ENCODE measurements at places on chromosomes 3 and 15.

GRCh38 chr3:129543999-129544398, 1.0 kb downstream of the H1-8 start:
- no peak for DNase-seq

DNA sequence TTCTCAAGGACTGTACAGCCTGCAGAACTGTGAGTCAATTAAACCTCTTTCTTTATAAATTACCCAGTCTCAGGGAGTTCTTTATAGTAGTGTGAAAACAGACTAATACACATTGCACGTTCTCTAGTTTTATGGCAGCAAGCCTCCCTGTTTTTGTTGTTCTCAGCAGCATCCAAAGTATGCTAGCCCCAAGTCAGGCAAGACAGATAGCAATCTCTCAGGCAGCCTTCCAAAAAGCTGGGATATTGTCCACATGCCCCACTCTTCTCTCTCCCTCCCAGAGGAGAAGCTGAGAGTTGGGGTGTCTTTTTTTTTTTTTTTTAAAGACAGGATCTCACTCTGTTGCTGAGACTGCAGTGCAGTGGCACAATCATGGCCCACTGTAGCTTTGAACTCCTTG, 130.6 kb downstream of the ISL2 start:
- DNase-seq: no peak

DNA sequence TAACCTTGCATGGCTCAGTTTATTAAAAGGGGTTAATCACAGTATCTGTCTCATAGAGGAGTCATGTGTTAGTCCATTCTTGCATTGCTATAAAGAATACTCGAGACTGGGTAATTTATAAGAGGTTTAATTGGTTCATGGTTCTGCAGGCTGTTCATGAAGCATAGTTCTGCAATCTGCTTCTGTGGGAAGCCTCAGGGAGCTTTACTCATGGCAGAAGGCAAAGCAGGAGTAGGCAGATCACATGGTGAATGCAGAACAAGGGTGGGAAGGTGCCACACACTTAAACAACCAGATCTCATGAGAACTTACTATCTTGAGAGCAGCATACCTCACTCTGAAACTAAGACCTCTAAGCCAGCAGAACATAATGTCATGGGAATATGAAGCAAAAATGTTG, 42.2 kb upstream of the PTX3 start:
- DNase-seq: no peak

GRCh38 chr15:74027688-74028087, 33.2 kb downstream of the PML start:
- no peak for DNase-seq

GRCh38 chr15:64246364-64247189, 83.8 kb upstream of the PPIB start:
- DNase-seq: no peak

DNA sequence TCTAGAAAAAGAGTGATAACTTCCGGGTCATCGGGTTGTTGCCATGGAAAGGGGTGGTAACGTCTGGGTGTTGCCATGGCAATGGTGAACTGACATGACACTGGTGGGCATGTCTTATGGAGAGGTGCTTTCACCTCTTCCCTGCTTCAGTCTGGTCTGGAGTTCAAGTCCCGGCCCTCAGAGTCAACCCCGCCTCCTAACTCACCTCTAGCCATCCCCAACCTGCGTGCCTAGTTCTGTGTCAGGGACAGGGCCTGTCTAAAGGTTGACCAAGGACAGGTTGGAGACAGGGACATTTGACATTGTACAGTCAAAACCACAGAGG, 96.0 kb downstream of the LSM3 start:
- DNase-seq: no peak

- DNase-seq: no peak
These were observed 42.8 kb upstream of the NSMCE3 start for GRCh38 chr15:29312387-29312786.

- DNase-seq: no peak
These were observed 162.9 kb downstream of the ITPR1 start for GRCh38 chr3:4656059-4656458.

DNA sequence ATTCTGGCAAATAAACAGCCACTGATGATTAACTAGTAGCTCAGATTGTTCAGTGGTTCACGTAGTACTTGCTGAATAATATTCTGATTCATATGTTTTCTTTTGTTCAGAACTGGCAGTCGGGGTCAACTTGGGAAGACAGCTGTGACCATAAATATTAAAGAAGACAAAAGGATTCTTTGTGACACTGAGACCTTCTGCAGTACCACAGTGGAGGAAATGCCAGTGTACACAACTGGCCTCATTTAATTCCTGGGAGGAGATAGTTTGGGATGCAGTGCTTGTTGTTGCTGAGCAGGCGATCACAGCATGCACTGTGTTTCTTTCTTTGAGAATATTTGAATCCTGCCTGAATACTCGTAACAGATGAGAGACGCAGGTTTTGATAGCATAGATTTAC, 26.7 kb upstream of the MCF2L2 start:
- DNase-seq: no peak

GRCh38 chr15:70558406-70559264, 204.7 kb downstream of the UACA start:
- no peak for DNase-seq

DNA sequence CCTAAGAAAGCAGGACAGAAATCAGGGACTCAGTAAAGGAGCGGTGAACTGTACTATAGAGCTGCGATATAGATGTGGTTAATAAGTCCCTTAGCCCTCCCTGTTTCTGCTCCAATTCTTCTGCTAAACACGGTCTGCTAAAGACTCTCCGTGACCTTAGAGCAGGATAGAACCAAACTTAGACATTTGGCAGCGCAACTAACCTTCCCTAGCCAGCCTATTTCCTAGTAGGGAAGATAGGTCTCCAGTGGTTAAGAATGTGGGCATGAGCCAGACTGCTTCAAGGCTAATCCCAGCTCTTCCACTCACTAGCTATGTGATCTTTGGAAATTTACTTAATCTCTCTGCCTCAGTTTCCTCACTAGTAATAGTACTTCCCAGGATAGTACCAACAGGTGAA, 193.6 kb upstream of the IL12A start:
- no peak for DNase-seq

- DNase-seq: no peak
These were observed 24.0 kb downstream of the ACSBG1 start for GRCh38 chr15:78210349-78210717.

DNA sequence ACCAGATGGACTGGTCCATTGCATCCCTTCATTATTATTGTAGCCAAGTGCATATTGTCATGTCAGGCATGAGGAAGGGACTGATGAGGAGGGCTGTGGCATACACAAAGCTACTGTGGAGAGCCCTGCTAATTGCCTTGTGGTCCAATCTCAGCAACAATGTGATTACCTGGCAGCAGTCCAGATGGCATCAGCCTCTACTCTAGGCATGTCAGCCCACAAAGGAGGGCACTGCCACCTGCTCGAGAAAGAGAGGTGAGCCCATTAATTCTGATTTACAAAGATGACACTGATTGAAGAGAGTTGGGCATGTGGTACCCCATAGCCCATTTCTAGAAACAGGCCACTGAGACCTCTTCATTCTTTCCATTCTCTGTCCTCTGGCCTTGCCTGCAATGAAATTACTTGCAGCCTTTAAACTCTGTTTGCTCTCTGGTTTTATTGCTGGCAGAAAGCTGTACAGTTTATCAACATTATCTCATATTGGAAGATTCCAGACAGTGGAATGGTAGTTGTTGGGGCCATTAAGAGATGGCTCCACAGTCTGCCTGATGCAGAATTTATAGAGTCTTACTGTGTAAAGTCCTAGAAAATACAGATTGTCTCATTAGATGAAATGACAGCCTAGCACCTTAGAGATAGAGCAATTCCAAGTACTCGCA, 307.7 kb downstream of the ARPP21 start:
- DNase-seq: no peak

GRCh38 chr3:14555835-14556234, 15.7 kb upstream of the GRIP2 start:
- no peak for DNase-seq

- no peak for DNase-seq
These were observed 362.8 kb upstream of the RGMA start for GRCh38 chr15:93451822-93452221.

DNA sequence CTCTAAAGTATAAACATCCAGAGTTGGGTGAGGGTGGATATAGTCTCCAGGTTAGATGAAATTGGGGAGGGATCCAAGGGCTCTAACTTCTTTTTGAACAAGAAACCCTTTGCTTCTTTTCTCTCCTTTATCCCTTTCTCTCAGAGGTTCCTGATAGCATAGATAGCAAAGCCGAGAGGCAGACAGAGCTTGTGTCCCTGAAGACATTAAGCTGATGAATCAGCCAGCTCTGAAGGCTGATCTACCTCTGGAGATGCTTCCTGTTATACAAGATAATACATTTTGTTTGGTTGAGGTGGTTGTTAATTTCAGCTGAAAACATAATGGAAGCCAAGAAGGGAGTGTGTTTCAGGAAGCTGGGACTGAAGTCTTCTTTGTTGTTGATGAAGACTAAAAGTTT, 193.2 kb downstream of the PDCD6IP start:
- no peak for DNase-seq

GRCh38 chr3:169545606-169546005, 117.9 kb downstream of the MECOM start:
- DNase-seq: no peak

- no peak for DNase-seq
These were observed at the start of gene GPR62 for GRCh38 chr3:51955175-51955892. Gene GPR62 (plus strand): TSS chr3:51955381. CDS start chr3:51955653, 272 bp downstream.

- DNase-seq: no peak
These were observed 4.6 kb downstream of the PLSCR2 start for GRCh38 chr3:146464783-146465182.

DNA sequence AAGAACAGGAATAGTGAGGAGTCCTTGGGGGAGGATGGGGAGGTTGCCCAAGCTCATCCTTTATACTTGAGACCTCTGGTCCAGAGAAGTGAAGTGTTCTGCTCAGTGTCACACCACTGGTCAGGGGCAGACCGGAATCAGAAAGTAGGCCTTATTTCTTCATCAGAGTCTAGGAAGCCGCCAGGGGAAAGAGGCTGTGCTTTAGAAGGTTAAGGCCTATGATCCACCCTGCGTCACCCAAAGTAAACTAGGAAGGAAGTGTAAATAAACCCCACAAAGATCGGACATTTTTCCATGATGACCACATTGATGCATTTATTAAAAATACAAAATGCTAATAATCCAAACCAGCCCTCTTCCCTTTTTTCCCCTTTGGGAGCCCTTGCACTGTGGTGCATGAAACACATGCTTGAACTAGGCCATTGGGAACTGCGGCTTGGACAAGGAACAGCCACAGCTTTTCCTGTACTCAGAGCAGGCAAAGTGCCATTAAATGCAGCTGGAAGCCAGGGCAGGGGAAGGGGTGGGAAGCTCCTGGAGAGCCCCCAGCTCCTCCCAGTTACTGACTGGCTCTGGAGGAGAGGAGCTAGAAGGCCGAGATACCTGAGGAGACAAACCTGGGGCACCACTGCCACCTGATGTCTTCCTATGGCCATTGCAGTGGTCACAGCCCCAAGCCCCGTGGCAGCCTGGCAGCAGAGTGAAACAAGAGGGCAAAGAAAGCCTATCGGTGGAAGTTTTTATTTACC, 37.0 kb downstream of the CDC25A start:
- DNase-seq: peak; percentile 11

- no peak for DNase-seq
These were observed 110.8 kb downstream of the TBC1D2B start for GRCh38 chr15:77966540-77967234.

- no peak for DNase-seq
These were observed 1116.4 kb downstream of the OTOL1 start for GRCh38 chr3:162612991-162613390.

GRCh38 chr15:86044981-86045380, 34.7 kb upstream of the AGBL1 start:
- no peak for DNase-seq

GRCh38 chr3:41986561-41986960, 24.7 kb upstream of the ULK4 start:
- DNase-seq: no peak

DNA sequence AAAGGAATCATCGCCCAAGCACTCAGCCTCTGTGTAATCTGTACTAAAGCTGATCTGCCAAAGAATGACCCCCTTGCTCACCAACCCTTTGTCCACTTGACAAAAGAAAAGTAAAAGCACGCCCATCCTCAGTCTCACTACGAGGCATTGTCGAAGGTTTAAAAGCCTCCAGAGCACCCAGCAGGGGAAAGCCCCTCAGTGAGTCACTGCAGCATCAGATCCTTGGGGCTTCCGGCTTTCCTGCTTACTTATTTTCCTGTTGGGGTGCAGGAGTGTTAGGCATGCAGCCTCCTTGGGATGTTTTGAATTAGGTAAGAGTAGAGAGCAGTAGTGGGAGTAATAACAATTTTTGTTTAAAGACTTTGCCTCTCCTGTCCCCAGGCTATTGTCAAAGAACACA, 216.1 kb downstream of the MTHFS start:
- no peak for DNase-seq

- no peak for DNase-seq
These were observed 729.1 kb downstream of the NTRK3 start for GRCh38 chr15:87527416-87527815.

- DNase-seq: no peak
These were observed 429.8 kb upstream of the PDZRN3 start for GRCh38 chr3:74054566-74054965.

DNA sequence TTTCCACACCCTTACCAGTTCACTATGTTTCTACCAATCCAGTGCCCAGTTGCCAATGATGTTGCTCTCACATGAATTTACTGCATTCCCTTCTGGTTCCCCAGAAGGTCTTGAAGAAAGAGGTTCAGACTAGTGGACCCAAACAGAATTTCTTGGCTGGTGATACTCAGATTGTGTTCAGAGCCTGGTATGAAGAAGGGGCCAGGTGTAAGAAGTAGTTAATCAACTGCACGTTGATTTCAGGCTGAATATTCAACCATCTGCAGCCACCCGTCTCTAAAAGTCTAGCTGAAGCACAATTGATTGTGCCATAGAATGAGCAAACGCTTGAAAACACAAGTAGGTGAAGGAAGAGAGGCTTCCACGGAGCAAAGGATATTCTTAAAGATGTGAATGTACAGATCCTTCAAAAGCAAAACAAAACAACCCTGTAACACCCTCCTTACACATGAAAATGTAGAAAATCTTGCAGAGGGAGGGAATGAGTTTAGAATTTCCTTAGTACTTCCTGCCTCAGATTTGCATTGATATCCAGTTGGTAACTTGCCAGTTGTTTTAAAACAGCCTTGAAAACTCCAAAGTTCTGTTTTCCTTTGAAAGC, 4.7 kb downstream of the RBMS3 start:
- no peak for DNase-seq

DNA sequence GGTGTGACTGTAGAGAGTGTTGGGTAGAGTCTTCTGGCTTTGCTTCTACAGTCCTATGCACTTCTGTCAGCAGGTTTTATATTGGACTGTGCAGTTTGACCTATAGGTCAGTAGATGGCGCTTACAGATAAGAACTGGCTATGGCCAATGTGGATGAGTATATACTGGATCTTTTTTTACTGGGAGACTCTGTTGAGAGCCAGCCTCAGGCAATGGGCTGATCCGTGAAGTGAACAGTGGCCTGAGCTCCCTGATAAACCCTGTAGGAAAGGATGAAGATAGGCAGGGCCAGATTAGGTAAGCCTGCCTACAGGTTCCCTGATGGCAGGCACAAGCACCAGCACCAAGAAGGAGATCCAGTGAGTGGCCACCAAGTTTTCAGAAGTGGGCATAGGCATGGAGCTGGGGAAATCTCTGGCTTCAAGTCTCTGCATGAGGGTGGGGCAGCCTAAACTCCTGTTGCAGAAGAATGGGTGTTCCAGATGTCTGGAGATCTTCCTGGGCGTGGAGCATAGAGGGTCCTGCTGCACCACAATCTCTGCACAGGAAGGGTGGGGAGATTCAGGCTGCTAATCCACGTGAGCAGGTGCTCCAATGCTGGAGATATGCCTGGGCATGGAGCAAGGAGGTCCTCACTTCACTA, 326.0 kb upstream of the SGO1 start:
- DNase-seq: no peak

GRCh38 chr3:150472421-150472820, 64.3 kb downstream of the TSC22D2 start:
- DNase-seq: no peak

- DNase-seq: no peak
These were observed 71.1 kb upstream of the DGKG start for GRCh38 chr3:186432944-186433732.

Data from stimulated activated CD8-positive, alpha-beta memory T cell treated with anti-CD3 and anti-CD28 coated beads, Interleukin-4, amount 100 ng/mL, for 1 hour (primary cell).